Fibroblast of skin of left biceps (primary cell): ENCODE measurements at places on chromosomes 2 and 18.

DNA sequence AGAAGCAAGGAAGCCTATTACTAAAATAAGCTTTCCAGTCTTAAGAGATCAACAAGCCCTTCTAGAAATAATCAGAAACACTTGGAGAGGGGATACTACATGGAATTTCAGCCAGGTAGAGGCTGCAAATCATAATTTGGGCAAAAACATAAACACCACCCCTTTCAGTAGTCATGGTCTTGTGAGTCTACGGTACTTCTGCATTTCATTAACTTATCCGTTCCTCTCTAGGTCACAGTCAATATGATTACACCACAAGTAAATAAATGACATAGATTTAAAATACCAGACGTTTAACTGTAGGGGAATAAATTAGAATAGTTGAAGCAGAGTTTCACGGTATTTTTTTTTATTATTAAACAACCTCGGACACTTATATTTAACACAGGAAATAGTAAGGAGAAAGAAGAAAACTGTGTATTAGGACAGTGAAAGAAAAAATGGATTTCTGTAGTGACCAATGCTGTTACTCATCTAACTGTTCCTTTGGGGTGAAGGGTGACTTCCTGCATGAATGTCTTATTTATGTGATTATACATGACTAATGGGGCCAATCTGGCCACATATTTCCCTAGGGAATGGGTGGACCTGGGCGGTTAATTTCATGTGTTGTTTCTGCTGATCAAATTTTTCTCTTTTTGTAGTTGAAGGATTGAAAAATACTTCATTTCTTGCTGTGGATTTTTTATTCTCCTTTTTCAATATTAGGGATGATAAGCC is 456.6 kb upstream of the UBE2E3 start:
- no peak for DNase-seq

DNA sequence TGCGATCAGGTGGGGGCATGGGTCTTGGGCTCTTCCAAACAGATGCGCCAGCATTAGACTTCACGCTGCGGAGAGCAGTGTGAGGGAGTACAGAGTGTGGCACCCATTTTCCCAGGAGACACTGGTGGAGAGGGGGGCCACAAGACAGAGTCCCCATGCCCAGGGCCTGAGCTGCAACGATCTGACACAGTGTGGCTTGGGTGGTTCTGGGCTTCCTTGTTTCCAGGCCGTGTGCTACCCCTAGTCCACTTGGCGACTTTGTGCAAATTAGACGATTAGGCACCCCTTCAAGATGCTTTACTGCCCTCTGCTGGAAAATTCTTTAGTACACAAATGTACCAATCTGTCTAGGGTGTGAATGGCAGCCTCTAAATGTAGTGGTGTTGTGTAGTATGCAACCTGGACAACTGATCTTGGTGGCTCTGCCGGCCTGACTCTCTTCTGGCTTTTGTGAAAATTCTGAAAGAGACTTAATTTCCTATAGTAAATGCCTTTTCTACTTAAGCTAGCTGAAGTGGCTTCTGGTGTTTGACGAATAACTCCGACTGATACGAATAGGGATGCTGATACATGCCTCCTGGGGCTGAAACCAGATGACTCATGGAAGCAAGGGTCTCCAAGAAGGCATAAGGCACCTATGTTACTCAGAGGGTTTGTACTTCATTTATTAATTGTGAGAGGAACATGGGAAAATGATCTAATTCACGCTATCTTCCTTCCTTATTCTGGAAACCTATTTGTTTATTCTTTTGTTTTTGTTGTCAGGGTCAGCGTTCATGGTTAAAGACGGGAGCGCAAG is 92.3 kb upstream of the SMAD2 start:
- DNase-seq, result no peak

DNA sequence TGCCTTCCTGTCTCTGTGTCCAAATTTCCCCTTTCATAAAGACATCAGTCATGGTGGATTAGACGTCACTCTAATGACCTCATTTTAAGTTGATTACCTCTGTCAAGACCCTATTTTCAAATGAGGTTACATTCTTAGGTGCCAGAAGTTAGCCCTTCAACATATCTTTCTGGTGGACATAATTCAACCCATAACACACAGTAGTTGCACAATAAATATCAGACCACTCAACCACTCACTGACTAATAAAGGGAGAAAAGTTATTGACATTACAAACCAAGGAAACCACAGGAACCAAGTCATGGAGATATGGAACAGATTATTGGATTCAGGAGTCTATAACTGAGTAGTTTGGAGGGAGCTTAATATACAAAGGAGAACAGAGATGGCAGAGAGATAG is 377.4 kb upstream of the ACVR2A start:
- no peak for DNase-seq

DNA sequence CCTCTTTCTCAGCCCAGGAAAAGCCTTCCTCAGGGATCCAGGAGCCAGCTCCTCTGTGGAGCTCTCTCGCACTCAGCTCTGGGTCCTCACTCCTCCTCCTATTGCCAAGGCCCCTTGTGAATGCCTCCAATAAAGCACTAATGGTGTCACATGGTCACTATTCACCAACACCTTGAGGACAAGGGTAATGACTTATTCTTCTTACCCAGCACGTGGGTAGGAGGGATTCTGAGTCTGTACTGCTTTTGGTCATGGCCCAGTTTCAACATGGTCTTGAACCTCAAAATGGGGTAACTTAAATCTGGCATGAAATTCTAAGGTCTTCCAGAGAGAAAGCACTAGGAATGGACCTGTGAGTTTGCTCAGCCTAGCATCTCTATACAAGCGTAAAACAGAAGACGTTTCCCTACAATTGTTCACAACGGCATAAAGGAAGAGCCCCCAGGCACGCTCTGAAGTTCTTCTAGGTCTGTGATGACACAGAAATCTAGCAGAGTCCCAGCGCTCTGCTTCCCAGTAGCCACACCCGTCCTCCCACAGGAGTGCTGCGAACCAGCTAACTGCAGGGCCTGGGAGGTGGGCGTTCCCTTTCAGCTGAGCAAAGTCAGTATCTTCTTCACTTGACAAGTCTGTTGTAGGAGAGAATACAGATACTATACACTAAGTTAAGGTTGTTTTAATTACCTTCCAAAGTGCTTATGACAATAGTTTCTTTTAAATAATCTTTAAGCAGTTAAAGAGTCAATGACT is 14.6 kb upstream of the KIDINS220 start:
- DNase-seq, result no peak

DNA sequence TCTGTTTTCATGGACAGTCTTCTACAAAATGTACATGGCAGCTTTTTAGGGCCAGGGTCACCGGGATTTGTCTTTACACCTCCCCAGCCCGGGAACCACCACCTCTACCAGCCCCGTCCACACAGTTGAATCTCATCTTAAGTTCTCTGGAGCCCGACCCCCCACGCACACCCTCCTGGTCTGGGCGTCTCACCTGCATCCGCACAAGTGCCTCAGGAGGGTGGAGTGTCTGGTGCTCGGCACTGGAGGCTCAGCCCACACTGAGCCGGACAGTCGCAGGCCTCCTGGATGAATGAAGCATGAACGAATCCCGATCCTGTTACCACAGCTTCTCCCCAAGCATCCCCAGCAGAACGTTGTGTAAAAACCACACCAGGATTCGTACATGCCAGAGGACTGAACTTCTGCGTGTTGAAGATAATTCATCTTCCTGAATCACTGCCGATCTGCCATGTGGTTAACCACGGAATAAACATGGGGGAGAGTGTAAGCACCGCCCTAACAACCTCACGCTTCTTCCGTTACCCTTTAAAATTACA is 162.0 kb downstream of the RTP5 start:
- DNase-seq, result peak; percentile 83

GRCh38 chr2:121796239-121796638 is 40.8 kb downstream of the TSN start:
- no peak for DNase-seq

DNA sequence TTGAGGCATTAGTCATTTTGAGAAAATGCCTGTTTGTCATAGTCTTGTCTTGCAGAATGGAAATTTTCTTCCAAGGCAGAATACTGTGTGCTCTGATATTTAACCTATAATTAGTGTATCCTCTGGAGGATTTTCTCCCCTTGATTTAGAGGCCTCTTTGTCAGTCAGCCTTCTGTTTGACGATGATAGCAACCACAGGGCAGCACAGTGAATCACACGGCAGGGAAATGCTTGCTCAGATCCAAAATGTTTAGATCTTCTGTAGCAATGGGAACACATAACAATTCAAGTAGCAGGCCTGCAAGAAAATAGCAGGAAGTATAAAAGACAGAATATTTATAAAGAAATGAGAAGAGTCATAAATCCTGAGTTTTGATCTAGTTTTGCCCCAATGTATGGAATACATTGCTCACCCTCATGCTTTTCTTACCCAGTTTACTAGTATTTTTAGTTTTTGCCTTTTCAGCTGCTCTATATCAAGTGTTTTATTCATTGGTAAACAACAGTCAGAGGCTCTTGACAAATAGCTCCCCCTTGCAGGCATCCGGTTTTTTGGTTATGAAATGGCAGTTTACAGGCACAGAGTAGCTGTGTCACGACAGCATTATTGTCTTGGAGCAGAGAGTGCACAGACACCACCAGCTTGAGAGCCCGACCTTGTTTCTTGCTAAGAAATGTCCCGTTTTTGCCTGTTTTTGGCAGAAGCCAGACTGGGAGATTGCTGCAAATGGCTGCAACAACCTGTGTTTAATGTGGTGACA is 185.1 kb downstream of the MYO3B start:
- DNase-seq, result peak; percentile 32

- no peak for DNase-seq
Measured at GRCh38 chr2:12119841-12120240, 373.4 kb downstream of the LPIN1 start.

- no peak for DNase-seq
Measured at GRCh38 chr2:211127501-211127900, 571.1 kb downstream of the CPS1 start.

DNA sequence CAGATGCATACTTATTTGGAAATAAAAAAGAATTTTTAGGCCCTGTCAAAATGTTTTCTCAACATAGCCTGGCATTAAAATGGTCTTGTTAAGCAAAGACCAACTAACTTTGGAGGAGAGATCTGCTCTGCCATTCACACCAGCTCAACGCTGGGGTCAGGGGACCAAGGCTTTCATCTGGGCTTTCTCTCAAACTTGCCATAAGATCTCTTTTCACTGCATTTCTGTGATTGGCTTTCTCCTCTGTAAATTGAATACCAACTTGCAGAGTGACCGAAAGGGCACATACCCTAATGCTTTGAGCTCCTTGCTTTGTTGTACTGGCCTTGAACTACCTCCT is 71.2 kb downstream of the MYCN start:
- DNase-seq, result no peak

- DNase-seq, result peak; percentile 12
Measured at GRCh38 chr2:219906114-219907010, 278.9 kb downstream of the SLC4A3 start.

- DNase-seq, result no peak
Measured at GRCh38 chr2:230893841-230894781, 29.4 kb downstream of the ITM2C start.

DNA sequence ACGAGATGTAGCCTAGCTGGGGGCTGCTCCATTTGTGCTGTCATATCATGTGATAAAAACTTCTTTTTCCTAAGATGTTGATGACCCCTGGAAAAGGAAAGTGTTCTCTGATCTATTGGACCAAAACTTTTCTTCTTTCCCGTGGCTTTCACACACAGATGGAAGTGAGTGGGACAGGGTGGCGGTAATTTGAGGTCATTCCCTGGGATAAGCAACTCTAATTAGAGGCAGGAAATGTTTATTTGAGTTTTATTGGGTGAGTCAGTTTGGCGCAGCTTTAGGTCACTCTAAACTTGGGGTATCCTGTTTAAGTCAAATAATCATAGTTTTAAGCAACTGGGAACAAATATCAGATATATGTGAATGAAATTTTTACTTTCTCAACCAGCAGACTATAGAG is 221.0 kb upstream of the EPAS1 start:
- no peak for DNase-seq

GRCh38 chr2:46549166-46549844 is 69.9 kb downstream of the TMEM247 start:
- no peak for DNase-seq

DNA sequence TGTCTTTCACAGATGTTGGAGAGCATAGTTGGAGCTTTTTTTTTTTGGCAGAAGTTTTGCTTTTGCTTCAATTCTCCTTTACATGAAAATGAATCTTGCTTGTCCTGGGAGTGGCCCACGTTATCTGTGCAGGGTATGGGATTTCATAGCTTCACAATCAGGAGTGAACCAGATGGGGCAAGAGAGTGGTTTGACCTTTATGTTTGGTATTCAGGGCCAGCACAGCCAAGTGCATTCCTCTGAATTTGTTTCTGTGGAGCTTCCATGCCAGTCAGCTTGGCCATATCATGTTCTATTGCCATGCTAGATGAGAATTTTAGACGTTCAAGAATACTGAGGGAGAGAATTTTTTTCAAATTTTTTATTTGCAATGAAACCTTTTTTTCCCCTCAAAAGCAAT is 116.6 kb downstream of the PRPF40A start:
- DNase-seq, result no peak

DNA sequence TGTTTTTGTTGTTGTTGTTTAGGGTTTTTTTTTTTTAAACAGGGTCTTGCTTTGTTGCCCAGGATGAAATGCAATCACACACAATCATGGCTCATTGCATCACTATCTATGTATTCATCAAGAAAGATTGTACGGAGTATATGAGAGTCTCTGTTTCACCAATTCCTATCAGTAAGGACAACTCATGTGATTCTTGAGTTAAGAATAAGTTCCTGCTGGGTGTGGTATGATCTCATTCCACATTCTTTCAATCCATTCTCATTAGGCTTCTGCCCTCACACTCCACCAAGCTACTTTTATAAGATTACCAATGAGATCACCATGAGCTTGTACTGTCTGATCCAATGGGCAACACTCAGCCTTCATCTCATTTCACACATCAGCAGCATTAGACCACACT is 9.1 kb upstream of the AP1S3 start:
- no peak for DNase-seq

GRCh38 chr2:127536707-127537541 is 1.4 kb downstream of the MYO7B start:
- DNase-seq, result no peak

DNA sequence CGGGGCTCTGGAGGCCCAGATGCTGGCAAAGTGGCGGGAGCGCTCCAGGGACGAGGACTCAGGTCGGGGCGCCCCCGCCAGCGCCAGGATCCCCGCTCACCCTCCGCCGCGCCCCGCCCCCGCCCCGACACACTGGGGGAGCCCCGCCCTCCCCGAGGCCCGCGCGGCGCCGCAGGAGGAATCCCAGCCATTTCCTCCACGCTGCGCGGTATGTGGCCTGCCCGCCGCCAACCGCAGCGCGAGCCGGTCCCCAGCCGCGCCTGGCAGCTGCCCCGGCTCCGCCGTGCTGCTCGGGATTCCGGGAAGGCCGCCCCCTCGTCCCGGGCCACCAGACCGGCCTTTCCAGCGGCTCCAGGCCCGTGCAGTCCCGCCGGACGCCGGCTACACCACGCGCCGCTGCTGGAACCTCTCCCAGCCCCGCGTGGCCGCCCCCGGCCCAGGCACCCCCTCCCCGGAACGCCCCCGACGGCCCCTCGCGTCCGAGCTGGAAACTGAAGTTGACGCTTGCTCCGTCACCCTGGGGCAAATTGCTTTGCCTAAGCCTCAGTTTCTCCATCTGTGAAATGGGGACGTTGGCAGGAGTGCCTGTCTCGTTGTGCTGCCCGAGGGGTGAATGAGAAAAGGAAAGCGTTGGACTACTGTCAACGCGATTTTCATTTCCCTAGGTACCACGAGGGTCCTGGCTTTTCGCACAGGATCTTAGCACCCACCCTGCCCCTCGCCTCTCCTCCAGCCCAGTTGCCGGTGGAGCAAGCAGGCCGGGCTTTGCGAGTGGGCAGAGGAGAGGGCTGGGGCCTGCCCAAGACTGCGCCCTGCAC is 53.6 kb downstream of the PKDCC start:
- peak; percentile 64 for DNase-seq

GRCh38 chr2:60376252-60376651 is 177.2 kb downstream of the BCL11A start:
- no peak for DNase-seq

GRCh38 chr2:240182001-240182400 is 41.5 kb upstream of the OTOS start:
- no peak for DNase-seq
